ENCODE measurements at places on chromosomes 2 and 18. TPM values are rescaled to one million over a fixed set of nuclear protein-coding genes. Genes with fewer than 3 reads are reported as not detected.

The CHRND gene
- total RNA-seq, result not detected

The CFC1B gene
- total RNA-seq, result not detected

GRCh38 chr18:21109936-21110712, 1.5 kb downstream of the ROCK1 start:
- H3K4me3 ChIP-seq, result peak overlapping the region; percentile 88
- peaks cover 18% of the 10 kb centered on the region for H3K4me1 ChIP-seq
- H3K36me3 ChIP-seq, result no peaks in the 10 kb centered on the region
- peak overlapping the region; percentile 91 for H3K27ac ChIP-seq
- no peaks in the 10 kb centered on the region for H3K27me3 ChIP-seq
- DNase-seq, result no peak

DNA sequence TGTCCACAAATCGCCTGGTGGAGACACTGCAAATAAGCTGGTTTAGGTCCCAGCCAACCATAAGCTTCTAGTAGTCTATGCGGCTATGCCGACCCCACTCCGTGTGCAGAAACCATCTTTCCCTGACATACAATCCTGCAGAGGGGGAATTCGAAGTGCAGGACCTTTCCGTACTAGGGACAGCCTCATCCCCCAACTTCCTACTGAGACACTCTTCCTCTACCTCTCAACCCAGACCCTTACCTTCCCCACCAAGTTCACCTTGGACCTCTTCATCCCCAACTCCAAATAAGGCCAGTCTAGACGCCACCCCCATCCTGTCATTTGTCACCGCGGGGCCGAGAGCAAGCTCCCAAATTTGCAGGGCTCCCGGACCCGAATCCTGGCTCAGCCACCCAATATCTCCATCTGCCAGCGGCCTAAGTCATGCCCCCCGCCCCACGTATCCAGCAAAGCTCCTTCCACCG, 496 bp downstream of the SUCLG1 start:
- peak; percentile 3 for DNase-seq
- H3K4me3 ChIP-seq, result peak overlapping the region; percentile 93
- peak overlapping the region; percentile 94 for H3K27ac ChIP-seq
- H3K36me3 ChIP-seq, result peaks cover 2% of the 10 kb centered on the region

The ANO7 gene
- total RNA-seq, result 0.14 TPM

The POU3F3 gene
- not detected for total RNA-seq

The UGT1A3 gene
- total RNA-seq, result not detected

DNA sequence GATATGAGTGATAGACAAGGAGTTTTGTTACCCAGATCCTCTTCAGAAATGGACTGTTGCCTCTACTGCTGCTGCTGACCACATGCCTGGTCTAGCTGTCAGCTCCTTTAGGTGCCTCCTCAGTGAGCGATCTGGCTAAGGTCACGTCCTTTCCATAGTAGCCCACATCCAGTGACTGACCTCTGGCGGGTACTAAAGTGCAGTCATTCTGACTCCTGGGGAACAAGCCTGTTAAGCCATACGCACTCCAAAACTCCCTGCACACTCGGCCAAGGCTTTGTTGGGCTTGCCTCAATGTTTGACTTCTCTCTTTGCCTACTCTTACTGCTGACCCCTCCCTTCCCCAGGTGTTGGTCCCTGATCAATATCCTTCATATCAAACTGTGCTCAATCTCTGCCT, 685.2 kb downstream of the IRS1 start:
- DNase-seq, result no peak
- no peaks in the 10 kb centered on the region for H3K27me3 ChIP-seq
- H3K4me3 ChIP-seq, result no peak overlapping the region
- no peaks in the 10 kb centered on the region for H3K4me1 ChIP-seq

DNA sequence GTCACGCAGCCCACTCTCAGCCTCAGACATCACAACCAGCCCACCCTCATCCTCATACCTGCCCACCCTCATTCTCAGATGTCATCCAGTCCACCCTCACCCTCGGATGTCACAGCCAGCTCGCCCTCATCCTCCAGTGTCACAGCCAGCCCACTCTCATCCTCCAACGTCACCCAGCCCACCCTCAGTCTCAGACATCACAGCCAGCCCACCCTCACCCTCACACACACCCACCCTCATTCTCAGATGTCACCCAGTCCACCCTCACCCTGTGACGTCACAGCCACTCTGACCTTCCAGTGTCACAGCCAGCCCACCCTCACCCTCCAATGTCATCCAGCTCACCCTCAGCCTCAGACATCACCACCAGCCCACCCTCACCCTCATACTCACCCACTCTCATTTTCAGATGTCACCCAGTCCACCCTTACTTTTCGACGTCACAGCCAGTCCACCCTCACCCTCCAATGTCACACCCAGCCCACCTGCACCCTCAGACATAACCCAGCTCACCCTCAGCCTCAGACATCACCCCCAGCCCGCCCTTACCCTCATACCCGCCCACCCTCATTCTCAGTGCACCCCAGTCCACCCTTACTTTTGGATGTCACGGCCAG, 100.3 kb downstream of the LOXHD1 start:
- no peaks in the 10 kb centered on the region for H3K27me3 ChIP-seq
- no peak for DNase-seq
- no peaks in the 10 kb centered on the region for H3K4me1 ChIP-seq

The TCF7L1 gene
- total RNA-seq, result not detected

DNA sequence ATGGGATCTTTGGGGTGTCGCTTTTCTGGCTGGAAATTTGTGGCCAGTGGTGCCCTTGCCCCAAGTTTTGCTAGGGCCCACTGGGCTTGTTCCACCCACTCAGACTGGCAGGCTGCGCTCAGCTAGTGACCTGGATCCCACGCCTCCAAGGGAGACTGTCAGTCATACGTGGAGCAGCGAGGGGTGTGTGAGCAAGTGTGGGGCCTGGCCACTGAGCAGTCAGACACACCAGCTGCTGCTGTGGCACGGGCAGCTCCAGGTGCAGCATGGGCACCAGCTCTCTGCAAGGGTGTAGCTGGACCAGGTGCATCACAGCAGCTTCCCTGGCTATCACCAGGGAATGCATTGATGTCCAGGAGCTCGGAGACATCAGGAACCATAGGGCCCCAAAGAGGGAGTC, 327.0 kb downstream of the NR4A2 start:
- no peak overlapping the region for H3K27ac ChIP-seq
- no peak overlapping the region for H3K4me3 ChIP-seq
- DNase-seq, result no peak

DNA sequence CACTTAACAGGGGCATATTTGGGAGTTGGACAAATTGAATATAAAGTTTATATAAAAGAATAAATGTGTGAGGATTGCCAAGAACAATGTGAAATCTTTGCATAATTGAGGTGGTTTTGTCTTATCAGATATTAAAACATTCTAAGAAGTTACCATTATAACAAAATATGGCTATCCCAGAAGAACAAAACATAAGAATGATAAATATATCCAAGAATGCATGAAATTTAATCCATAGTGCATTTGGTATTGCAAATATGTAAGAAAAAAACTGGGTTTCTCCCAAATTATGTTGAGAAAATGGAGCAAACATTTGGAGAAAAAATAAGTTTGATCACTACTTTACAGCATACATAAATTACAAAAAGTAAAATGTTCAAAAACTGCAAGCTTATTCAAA, 562.4 kb downstream of the RNF144A start:
- no peak for DNase-seq
- H3K4me3 ChIP-seq, result no peak overlapping the region
- H3K27me3 ChIP-seq, result no peaks in the 10 kb centered on the region
- no peaks in the 10 kb centered on the region for H3K4me1 ChIP-seq

DNA sequence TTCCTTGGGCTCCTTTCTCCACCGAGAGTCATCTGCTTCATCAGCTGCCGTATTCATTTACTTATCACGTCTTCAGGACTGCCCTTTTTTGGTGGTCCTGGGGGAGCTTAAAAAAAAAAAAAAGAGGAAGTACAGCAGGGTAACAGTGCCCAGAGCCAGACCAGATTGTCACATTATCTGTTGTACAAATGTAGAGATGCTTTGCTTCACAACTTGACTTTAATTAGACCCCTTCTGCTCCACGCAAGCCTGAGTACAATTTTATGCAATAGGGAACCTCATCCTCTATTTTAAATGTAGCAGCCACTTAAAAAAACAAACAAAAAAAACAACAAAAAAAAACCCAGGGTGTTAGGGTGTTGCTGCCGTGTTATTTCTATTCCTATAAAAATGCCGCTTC, 128.3 kb downstream of the PRPF40A start:
- H3K4me1 ChIP-seq, result no peaks in the 10 kb centered on the region
- no peaks in the 10 kb centered on the region for H3K36me3 ChIP-seq
- DNase-seq, result no peak
- H3K27me3 ChIP-seq, result peaks cover 4% of the 10 kb centered on the region
- no peak overlapping the region for H3K27ac ChIP-seq
- no peak overlapping the region for H3K4me3 ChIP-seq

The NT5C1B gene
- total RNA-seq, result not detected

DNA sequence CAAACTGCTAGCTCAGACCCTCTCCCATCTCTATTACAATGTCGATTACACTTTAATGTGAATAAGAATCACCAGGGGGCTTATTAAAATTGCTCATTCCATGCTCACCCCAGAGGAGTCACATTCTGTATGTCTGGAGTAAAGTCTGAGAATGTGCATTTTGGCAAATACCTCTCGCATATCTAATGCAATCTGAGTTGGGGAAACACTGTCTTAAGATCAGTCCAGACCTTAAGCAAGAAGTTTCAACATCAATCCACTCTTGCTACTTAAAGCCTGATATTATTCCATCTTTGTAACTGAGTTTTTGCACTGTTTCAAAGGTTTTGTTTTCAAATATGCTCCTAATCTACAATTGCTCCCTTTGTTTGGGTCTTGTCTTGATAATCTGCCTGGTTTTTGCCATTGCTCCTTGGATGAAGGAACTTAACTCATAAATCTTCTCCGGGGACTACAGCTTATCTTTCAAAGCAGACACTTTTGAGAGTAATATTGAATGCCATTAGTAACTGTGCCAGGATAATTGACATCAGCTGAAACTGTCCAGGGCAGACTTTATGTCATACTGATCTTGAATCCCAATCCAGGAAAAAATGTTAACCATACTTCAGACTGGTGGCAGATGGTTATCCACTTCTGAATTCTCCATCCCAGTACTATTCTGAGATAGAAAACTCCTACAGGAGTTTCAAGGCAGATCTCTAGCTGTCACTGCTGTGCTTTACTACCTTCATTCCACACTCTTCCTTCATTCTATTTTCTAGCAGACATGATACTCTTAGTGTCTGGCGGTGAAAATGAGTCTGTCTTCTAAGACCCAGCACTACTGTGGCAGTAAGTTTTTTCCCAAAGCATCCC, 200.9 kb downstream of the ERBB4 start:
- H3K36me3 ChIP-seq, result no peaks in the 10 kb centered on the region
- DNase-seq, result no peak
- H3K27ac ChIP-seq, result no peak overlapping the region
- H3K4me1 ChIP-seq, result no peaks in the 10 kb centered on the region

DNA sequence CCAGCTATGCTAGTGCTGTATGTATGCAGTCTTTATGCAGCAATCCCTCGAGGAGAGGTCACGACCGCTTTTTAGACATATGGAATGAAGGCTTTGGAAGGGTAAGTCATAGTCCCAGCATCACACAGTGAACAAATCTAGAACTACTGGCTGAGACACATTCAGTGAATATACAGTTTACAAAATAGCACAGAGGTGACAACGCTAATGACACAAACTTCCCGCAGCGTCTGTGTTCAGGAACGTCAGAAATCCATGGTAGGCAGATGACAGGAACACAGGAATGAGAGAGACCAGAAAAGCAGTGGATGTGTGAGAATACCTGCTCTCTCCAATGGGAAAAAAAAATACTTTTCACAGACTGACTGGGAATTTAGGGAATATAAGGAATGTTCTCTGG, 29.6 kb downstream of the CABYR start:
- DNase-seq, result no peak
- H3K36me3 ChIP-seq, result no peaks in the 10 kb centered on the region
- no peak overlapping the region for H3K27ac ChIP-seq
- H3K27me3 ChIP-seq, result no peaks in the 10 kb centered on the region
- H3K4me3 ChIP-seq, result no peak overlapping the region

DNA sequence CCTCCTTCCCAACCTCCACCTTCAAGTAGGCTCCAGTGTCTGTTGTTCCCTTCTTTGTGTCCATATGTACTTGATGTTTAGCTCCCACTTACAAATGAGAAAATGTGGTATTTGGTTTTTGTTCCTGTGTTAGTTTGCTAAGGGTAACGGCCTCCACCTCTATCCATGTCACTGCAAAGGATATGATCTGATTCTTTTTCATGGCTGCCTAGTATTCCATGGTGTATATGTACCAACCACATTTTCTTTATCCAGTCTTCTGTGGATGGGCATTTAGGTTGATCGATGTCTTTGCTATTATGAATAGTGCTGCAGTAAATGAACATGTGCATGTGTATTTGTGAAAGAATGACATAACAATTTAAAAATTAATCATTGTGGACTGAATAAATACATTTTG, 19.5 kb upstream of the TFPI start:
- H3K4me1 ChIP-seq, result no peaks in the 10 kb centered on the region
- no peak overlapping the region for H3K4me3 ChIP-seq
- H3K27me3 ChIP-seq, result no peaks in the 10 kb centered on the region

The CD226 gene
- 74.8 TPM for total RNA-seq

- no peak for DNase-seq
- no peak overlapping the region for H3K4me3 ChIP-seq
- H3K36me3 ChIP-seq, result no peaks in the 10 kb centered on the region
- no peaks in the 10 kb centered on the region for H3K27me3 ChIP-seq
- H3K27ac ChIP-seq, result no peak overlapping the region
These were observed 52.9 kb downstream of the PPP1R1C start for GRCh38 chr2:182038576-182038975.

- peaks cover 3% of the 10 kb centered on the region for H3K27me3 ChIP-seq
- H3K4me3 ChIP-seq, result no peak overlapping the region
- no peaks in the 10 kb centered on the region for H3K4me1 ChIP-seq
- DNase-seq, result no peak
- no peak overlapping the region for H3K27ac ChIP-seq
- H3K36me3 ChIP-seq, result no peaks in the 10 kb centered on the region
These were observed 71.8 kb downstream of the MYO3B start for GRCh38 chr2:170249761-170250160.

GRCh38 chr18:61887838-61888237, 5.0 kb downstream of the RNF152 start:
- no peak overlapping the region for H3K4me3 ChIP-seq
- peaks cover 4% of the 10 kb centered on the region for H3K4me1 ChIP-seq
- no peaks in the 10 kb centered on the region for H3K36me3 ChIP-seq
- H3K27ac ChIP-seq, result no peak overlapping the region
- DNase-seq, result no peak

- no peak overlapping the region for H3K4me3 ChIP-seq
- H3K27ac ChIP-seq, result no peak overlapping the region
- H3K36me3 ChIP-seq, result no peaks in the 10 kb centered on the region
- no peaks in the 10 kb centered on the region for H3K27me3 ChIP-seq
These were observed 87.2 kb upstream of the VRK2 start for GRCh38 chr2:57959390-57959789.

GRCh38 chr2:23360571-23361125, 24.3 kb upstream of the KLHL29 start:
- no peak overlapping the region for H3K27ac ChIP-seq
- no peaks in the 10 kb centered on the region for H3K36me3 ChIP-seq
- no peaks in the 10 kb centered on the region for H3K4me1 ChIP-seq
- no peak for DNase-seq
- no peak overlapping the region for H3K4me3 ChIP-seq

GRCh38 chr2:12488352-12489318, 228.1 kb upstream of the TRIB2 start:
- H3K27me3 ChIP-seq, result no peaks in the 10 kb centered on the region
- DNase-seq, result peak; percentile 31
- H3K27ac ChIP-seq, result peak overlapping the region; percentile 55
- peak overlapping the region; percentile 36 for H3K4me3 ChIP-seq
- H3K4me1 ChIP-seq, result peaks cover 64% of the 10 kb centered on the region
- no peaks in the 10 kb centered on the region for H3K36me3 ChIP-seq
